ENCODE measurements at places on chromosomes 7 and 10. TPM values are rescaled to one million over a fixed set of nuclear protein-coding genes. Genes with fewer than 3 reads are reported as not detected.

TWIST1 gene
- not detected for total RNA-seq

UBTD1 gene
- total RNA-seq, result 1.3 TPM

DNA sequence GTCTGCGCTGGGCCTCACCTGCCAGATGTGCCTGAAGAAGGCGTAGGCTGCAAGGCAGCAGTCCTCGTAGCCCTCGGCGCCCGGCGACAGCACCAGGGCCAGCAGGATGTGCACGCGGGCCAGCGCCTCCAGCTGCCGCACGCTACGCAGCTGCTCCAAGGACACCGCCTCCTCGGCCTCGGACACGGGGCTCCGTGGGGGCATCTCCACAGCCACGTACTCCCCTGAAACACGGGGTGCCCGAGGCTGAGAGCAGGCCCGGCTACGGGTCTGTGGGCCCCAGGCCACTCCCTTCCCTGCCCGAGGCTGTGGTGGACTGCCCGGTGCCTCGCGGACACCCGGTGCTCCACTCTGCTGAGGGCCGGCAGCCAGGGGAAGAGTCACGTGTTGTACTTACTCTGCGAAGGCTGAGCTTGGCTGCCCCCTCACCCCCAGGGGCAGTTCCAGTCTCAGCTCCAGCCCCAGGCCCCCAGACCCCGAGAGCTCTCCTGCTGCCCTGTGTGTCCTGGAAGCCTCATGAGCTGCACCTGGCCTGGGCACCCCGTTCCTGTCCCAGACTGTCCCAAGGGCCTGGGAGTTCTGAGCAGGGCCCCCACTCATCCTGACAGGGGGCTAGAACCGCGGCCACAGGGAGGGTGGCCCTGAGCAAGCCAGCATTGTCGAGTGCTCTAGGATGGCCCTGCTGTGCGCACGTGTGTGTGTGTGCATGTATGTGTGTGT lies 62.8 kb downstream of the CFAP46 start:
- no peak for DNase-seq

- no peak for DNase-seq
These were observed 2.3 kb upstream of the H2BK1 start for GRCh38 chr7:151212626-151213025.

DNA sequence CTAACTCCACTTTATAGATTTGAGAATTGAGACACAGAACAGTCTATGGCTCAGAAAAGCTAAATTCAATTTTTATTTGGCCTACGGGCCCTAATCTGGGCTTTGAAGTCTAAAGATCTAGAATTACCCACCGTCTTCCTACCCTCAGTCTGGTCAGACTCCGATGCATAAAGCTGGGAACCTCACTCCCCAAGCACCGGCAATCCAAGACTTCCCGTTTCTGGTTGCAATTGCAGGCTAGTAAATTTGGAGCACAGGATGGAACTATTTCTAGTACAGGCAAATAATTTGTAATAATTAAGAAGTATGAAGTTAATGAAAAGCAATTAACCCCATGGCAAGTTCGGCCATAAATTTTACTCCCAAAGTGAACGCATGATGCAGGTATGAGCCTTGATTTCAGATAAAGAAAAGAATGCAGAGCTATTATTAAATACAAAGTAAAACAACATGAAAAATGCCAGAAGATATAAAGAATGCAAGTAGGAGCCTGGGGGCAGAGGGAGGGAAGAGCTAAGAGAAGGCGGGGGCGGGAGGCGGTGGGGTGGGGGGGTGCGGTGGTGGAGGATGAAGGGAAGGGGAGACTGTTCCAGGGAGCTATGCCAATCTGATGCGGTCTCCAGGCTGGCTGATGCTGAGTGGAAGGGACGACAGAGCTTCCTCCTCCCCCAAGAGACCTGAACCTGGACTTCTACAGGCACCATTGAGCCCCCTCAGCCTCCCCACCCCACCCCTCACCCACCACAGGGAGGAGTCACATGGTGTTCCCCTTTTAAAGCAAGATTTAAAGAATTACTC lies 45.1 kb downstream of the BPGM start:
- DNase-seq, result no peak

GRCh38 chr10:88983206-88983605 lies 7.4 kb upstream of the FAS start:
- no peak for DNase-seq

- DNase-seq, result no peak
These were observed 175.9 kb upstream of the GHITM start for GRCh38 chr10:83963446-83963845.

GRCh38 chr7:83005410-83005809 lies 157.3 kb downstream of the PCLO start:
- DNase-seq, result no peak

- DNase-seq, result no peak
These were observed 140.5 kb downstream of the LRRC4 start for GRCh38 chr7:127890726-127891125.

All from GM12878 (cell line).